Non-pigmented ciliary epithelial cell (primary cell): ENCODE measurements at places on chromosomes 7 and 10.

- DNase-seq: no peak
These were observed 8.2 kb upstream of the RBP3 start for GRCh38 chr10:47339759-47340607.

DNA sequence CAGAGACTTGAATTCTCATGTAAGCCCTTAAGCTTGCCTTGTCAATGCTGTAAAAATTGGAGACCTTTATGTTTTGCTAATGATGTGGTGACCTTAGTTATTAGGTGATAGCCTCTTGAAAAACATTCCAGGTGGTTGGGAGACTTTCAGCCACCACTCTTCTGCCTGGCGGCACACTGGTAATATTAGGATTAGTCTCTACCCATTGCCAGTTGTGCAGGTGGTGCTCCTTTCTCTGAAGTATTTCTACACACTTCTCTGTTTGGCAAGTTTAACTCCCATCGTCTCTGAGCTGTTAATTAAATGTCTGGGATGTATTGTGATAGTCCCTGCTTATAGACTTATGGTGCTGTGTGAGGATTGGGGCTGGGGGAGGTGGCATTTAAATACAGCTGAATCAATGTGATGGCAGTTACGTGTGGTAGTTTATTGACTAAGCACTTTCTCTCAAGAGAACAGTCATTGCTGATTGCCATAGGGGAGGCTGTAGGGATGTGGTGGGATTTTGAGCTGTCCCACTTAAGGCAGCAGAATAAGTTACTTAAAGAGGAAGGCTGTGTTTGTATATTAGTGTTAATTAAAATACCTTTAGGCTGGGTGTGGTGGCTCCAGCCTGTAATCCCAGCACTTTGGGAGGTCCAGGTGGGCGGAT, 61.7 kb downstream of the DAGLB start:
- DNase-seq: no peak

DNA sequence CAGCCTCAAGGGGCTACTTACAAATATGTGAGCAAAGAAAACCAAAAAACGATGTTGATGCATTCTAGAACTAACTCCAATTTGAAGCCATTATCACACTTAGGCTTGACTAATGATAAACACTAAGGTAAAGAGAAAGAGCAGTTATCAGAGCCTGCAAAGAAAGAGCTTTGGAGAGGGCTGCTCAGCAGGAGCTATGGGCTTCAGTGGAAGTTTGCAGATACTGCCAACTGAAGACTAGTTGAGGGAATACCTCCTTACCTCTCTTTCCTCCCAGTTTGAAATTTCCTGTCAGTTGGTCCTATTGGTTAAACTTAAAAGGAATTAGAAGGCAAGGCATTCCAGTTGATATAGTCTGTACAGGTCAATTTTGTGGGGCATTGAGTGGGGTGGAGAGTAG, 498.1 kb upstream of the POT1 start:
- no peak for DNase-seq

DNA sequence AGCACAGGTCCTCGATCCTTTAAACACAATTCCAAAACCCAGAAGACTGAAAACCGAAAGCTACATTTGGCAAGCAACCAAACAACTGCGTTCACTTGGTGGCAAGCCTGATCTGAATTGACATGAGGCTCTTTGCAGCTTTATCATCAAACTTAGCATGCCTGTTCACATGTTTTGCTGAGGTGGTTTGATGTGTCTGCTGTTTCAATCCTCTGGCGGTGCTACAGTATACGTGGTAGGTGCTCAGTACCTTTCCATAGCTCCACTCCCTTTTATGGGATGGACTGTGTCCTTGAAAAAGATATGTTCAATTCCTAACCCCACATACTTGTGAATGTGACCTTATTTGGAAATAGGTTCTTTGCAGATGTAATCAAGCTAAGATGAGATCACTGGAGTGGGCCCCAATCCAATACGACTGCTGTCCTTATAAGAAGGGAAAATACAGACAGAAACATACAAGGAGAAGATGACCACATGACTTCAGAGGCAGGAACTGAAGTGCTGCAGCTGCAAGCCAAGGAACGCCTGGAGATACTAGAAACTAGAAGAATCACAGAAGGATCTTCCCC, 33.4 kb downstream of the CCDC6 start:
- DNase-seq: peak; percentile 90

GRCh38 chr10:124388476-124388822, 30.3 kb downstream of the OAT start:
- DNase-seq: no peak
